Stimulated activated CD8-positive, alpha-beta memory T cell treated with anti-CD3 and anti-CD28 coated beads, Interleukin-2, amount 100 ng/mL, for 1 hour (primary cell): ENCODE measurements at places on chromosomes 13 and 19.

DNA sequence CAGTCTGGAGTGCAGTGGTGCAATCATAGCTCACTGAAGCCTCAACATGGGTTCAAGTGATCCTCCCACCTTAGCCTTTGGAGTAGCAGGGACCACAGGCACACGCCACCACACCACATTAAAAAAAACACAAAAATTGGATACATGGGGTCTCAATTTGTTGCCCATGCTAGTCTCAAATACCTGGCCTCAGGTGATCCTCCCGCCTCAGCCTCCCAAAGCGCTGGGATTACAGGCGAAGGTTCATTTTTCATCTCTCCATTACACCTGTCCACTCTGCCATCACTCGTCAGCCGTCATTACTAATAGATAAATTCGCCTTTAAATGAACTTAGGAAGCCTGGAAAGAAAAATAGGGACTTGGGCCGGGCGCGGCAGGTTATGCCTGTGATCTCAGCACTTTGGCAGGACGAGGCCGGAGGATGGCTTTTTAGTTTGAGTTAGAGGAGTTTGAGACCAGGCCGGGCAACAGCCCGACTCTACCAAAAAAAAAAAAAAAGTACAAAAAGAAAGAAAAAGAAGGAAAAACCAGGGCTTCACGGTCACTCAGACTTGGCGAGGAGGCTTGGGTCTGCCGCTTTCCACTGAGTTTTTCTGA lies 685 bp upstream of the SUPT5H start:
- DNase-seq: no peak

DNA sequence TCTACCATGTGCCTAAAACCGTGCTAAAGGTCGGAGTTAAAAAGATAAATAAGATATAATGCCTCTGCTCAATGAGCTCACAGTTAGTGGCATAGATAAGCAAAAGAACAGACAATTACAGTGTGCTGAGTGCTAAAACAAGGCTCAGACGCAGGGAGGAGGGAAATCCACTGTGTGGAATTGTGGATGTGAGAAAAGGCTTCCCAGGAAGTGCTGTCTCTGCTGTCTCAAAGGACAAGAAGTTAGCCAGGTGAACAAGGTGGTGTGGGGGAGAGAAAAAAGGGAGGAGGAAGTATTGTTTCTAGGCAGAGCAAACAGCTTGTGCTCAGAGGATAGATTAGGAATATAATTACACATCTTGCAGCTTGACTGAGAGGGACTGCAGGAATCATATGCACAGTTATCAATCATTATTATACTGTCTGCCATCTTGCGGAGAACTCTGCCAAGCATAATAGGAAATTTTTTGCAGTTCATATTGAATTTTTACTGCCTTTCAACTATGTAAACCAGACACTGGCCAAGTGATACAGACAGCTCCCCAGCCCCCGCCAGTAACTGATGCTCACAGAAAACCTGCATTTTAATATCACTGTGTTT lies 9.3 kb downstream of the C13orf42 start:
- DNase-seq: no peak

- no peak for DNase-seq
These were observed 147.5 kb downstream of the NDFIP2 start for GRCh38 chr13:79628463-79628862.

- no peak for DNase-seq
These were observed 15.8 kb downstream of the PRODH2 start for GRCh38 chr19:35796645-35797542.

GRCh38 chr19:1163283-1163933 lies 10.7 kb downstream of the SBNO2 start:
- no peak for DNase-seq

DNA sequence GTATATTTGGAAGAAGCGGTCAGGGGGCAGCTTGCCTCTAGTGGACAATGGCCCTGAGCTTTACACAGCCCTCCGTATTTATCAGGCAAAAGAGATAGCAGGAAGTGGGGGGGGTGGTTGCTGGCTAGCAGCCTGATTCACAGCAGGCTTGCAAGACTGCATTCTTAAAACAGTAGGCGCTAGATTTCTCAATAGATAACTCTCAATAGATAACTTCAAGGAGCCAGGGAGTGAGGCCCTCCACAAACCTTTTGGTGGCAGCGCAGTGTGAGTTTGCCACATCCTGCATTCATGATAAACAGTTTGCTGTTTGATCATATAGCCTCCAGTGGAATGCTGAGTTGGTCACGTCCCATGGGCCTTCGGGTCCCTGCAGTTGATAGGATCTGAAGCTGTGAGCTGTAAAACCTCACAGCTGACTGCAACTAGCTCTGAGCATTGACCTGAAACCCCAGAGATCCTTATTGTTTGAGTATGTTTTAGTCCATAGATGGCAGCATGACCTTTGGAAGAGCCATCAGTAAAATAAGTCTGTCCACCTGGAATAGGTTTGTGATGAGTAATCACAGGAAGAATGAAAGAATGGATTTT lies 12.2 kb downstream of the FPR3 start:
- no peak for DNase-seq

DNA sequence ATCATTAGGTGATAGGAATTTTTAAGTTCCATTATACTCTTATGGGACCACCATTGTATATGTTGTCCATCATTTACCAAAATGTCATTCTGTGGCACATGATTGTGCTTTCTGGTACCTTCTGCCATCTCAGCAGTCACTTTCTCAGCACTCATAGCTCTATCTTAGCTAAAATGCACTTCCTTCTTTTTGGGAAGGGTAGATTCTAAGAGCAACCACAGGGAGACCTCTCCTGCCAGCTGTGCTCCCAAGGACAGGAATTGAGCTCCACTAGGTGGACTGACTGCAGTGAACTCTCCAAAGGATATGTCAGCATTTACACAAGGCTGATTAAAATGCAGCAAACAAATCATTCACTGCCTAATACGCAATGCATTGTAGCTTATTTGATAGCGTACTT lies 91.8 kb upstream of the OBI1 start:
- no peak for DNase-seq

- no peak for DNase-seq
These were observed 1.2 kb downstream of the EPS15L1 start for GRCh38 chr19:16470541-16470910.
